Activated CD4-positive, alpha-beta T cell treated with anti-CD3 and anti-CD28 coated beads, Interleukin-10, Interleukin-2, amounts not matched to agents 100 ng/mL and 50 ng/mL, durations not matched to agents 16 hours and 8 hours (primary cell): ENCODE measurements at places on chromosomes 16 and 17.

GRCh38 chr17:10936931-10937330 is 99.0 kb upstream of the PIRT start:
- no peak for DNase-seq

- DNase-seq = peak; percentile 48
Observed at GRCh38 chr17:65177901-65178300, 40.7 kb downstream of the RGS9 start.

DNA sequence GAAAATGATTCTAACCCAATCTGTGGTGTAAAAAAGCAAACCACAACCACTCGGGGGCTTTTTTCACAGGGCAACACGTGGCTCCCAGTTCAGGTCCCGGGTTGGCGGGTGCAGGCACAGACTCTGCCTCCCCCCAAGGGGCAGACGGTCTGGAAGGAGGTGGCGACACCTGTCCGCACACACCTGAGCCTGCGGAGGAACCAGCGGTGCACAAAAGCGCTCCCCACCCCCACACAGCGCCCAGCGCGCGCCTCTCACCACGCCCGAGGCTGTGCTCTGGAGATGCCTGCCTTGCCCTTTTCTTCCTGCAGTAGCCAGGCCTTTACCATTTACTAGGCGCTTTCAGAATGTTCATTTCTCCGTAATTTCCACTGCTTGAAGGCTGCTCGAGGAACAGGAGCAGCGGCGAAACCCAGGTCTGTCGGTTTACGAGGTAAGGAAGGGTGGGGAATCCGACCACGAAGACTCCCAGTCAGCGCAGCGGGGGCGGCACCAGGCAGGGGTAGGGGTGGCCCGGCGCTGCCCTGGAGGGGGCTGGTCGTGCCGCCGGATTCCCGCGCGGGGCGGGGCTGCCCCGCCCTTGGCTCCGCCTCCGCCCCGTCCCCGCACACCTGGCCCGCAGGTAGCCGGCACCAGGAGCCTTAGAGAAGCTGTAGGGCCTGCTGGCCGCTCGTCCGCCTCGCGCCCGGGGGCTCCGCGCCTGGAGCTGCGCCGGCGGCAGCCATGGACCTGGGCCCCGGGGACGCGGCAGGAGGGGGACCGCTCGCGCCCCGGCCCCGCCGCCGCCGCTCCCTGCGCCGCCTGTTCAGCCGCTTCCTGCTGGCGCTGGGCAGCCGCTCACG is at the start of gene USP43:
Gene USP43 (plus strand): TSS at position 608 of the 842 bp plus-strand sequence. CDS start 116 bp downstream, at position 724.
- peak; percentile 10 for DNase-seq

GRCh38 chr17:18181358-18181757 is 2.3 kb upstream of the ALKBH5 start:
- DNase-seq = peak; percentile 73

DNA sequence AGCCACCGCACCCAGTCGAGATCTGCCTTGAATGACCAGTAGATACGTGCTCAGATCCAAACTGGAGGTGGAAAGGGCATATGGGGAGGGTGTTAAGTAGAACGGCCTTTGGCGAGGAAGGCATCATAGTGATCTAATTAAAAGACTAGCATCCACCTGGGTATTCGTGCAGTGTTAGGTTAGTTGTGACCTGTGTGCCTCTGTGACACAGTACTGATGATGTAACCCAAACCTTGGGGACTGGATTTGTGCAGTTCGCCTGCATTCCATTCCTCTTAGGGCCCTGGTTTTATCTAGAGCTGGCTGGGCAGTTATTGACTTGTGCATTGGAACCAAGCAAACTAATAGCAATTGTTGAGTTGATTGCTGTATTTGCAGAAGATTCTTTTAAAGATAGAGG is 47.9 kb downstream of the SNX29 start:
- DNase-seq = no peak

DNA sequence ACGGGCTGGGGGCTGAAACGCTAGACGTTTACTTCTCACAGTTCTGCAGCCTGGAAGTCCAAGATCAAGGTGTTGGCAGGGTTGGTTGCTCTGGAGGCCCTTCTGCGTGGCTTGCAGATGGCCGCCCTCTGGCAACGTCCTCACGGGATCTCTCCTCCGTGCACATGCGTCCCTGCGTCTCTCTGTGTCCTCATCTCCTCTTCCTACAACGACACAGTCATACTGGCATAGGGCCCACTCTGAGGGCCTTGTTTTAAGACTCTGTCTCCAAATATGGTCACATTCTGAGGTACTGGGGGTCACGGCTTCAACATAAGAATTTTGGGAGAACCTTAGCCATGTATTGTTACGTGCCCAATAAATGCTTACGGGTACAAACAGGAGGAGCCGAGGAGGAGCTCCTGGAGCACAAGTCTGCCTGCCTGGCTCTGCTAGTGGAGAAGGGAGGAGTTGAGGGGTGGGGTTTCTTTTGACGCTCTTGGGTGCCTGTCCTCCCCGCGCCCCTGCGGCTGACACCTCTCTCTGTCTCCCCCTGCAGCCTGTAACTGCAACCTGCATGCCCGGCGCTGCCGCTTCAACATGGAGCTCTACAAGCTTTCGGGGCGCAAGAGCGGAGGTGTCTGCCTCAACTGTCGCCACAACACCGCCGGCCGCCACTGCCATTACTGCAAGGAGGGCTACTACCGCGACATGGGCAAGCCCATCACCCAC is 141.1 kb downstream of the NTN1 start:
- DNase-seq = no peak
